ENCODE measurements at places on chromosomes 6 and 20. TPM values are rescaled to one million over a fixed set of nuclear protein-coding genes. Genes with fewer than 3 reads are reported as not detected.

The CST4 gene
- total RNA-seq: not detected

The FAM83C gene
- total RNA-seq: not detected

The TNF gene
- not detected for total RNA-seq

The NDUFAF4 gene
- total RNA-seq: 23.3 TPM

The CCN6 gene
- total RNA-seq: 1.1 TPM

The SNX21 gene
- total RNA-seq: 89.5 TPM

The ENPP4 gene
- 0.93 TPM for total RNA-seq

The KCNK5 gene
- total RNA-seq: 7.8 TPM

The SPAG4 gene
- total RNA-seq: 13.6 TPM

The RBM38 gene
- 15.7 TPM for total RNA-seq

The USP49 gene
- 1.8 TPM for total RNA-seq

The WFDC12 gene
- total RNA-seq: not detected

The BPIFB2 gene
- not detected for total RNA-seq

The PTPRK gene
- total RNA-seq: 18.6 TPM

The HTR1E gene
- not detected for total RNA-seq

The MUCL3 gene
- not detected for total RNA-seq

The FANCE gene
- total RNA-seq: 12.6 TPM

The PBOV1 gene
- total RNA-seq: not detected

The GSTA1 gene
- not detected for total RNA-seq

The FAM217A gene
- not detected for total RNA-seq

The MOCS3 gene
- 12.8 TPM for total RNA-seq

The PABPC1L gene
- total RNA-seq: 75.0 TPM

The UST gene
- 2.8 TPM for total RNA-seq

The ZNFX1 gene
- 19.8 TPM for total RNA-seq

The MDFI gene
- total RNA-seq: 1.8 TPM

The LY6G6C gene
- not detected for total RNA-seq

The PAK5 gene
- total RNA-seq: not detected

The KCNG1 gene
- total RNA-seq: 183 TPM

The SIRPB1 gene
- 4.5 TPM for total RNA-seq

The ALDH8A1 gene
- not detected for total RNA-seq

The SMPDL3A gene
- 2.1 TPM for total RNA-seq

The LY6G6F gene
- total RNA-seq: not detected

The C20orf204 gene
- total RNA-seq: 1.8 TPM

The C20orf96 gene
- total RNA-seq: 1.1 TPM

The ADGRF4 gene
- total RNA-seq: not detected

The FHL5 gene
- total RNA-seq: 0.23 TPM

The IMPG1 gene
- total RNA-seq: not detected

The LSM14B gene
- total RNA-seq: 40.3 TPM

The KIF25 gene
- total RNA-seq: not detected

The LCA5 gene
- total RNA-seq: 1.6 TPM

The HLA-DMA gene
- total RNA-seq: 46.9 TPM

The SFT2D1 gene
- total RNA-seq: 38.2 TPM

The RIN2 gene
- total RNA-seq: 10.9 TPM

The LIN28B gene
- total RNA-seq: 3.6 TPM

The TUBB2B gene
- 10.9 TPM for total RNA-seq

The CDH22 gene
- total RNA-seq: not detected

The PLN gene
- 0.08 TPM for total RNA-seq
